ENCODE measurements at places on chromosomes 7 and 10.
A peak's percentile ranks its signal among the peaks of the same experiment; 100 is the strongest.

GRCh38 chr7:12303062-12303461, 92.0 kb downstream of the TMEM106B start:
- DNase-seq = no peak

DNA sequence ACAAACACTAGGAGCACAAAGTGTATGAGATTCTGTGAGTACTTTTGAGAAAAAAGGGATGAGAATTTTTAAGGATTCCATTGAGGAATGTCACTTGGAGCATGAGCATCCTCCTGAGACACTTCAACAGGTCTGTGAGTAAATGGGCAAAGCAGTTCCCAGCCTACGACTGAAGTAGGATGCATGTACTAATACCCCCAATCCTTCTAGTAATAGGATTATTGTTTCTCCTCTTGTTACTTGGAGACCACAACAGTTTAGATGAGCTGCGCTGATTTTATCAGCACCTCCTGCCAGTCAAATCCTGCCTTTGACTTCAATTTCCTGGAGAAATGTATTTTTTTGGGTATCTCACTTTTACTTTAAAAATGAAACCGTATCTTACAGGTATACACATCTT, 820 bp downstream of the BBS9 start:
- DNase-seq = peak; percentile 27

- no peak for DNase-seq
Measured at GRCh38 chr10:15069230-15069629, 19.3 kb downstream of the ACBD7 start.

GRCh38 chr10:88342733-88343310, 240.3 kb downstream of the RNLS start:
- no peak for DNase-seq

- DNase-seq = no peak
Measured at GRCh38 chr7:122887198-122887597, 938 bp upstream of the CADPS2 start.

GRCh38 chr10:128102480-128103228, 23.6 kb downstream of the MKI67 start:
- DNase-seq = no peak

- no peak for DNase-seq
Measured at GRCh38 chr7:94301024-94301586, 93.6 kb upstream of the COL1A2 start.

- no peak for DNase-seq
Measured at GRCh38 chr10:50615658-50616057, 8.1 kb downstream of the SGMS1 start.

DNA sequence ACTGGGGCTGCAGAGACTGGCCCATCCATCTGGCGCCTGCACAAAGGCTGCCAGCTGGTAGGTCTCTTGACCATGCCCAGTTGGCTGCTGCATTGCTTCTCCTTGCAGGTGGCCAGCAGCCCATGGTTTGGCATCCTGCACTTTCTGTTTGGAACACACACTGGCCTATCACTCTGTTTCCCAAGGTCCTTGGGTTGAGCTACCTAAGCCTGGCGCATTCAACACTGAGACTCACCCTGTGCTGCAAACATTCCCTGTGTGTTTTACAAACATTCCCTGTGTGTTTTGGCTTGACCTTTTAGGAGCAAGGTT, 55.5 kb downstream of the TACR2 start:
- no peak for DNase-seq

- DNase-seq = no peak
Measured at GRCh38 chr7:148222721-148223120, 367.8 kb upstream of the C7orf33 start.

- no peak for DNase-seq
Measured at GRCh38 chr10:62443866-62444265, 69.7 kb downstream of the ZNF365 start.

GRCh38 chr7:37031571-37032257, 307.4 kb upstream of the AOAH start:
- peak; percentile 9 for DNase-seq

GRCh38 chr10:2972216-2972615, 95.1 kb upstream of the PFKP start:
- no peak for DNase-seq

DNA sequence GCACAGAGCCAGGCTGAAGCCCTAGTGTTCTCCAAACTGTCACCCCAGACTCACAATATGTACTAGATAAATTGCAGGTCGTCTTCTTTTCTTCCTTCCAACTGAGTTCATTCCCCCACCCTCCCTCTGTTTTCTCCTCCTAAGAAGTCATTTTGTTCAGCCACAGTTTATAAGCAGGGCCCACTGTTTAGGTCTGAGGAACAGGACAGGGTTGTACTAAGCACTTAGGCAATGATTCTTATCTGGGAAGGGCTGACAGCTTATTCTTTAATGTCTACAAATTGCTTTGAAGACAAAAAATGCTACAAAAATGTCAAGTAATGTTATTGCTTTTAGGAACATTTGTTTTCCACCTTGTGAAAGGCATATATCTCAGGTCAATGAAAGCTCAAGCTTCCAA, 59.1 kb downstream of the CDC123 start:
- no peak for DNase-seq

DNA sequence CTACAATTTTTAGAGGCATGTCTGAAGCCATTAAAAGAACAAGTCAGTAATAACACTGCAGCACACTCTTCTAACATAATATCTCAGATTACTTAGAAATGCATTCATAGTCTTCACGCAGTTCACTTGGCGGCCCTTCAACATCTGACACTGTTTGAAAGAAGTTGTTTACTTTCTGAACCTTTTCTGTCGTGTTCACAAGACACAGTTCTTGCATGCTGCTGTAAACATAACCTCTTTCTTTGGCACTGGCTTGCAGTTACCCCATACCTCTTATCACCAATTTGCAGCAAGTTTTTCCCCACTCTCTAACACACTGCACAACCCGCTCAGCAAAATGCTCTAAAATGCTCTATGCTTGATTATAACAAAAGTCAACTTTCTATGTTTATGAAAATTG, 12.0 kb downstream of the PIP4K2A start:
- no peak for DNase-seq

GRCh38 chr7:4460597-4460996, 221.5 kb upstream of the FOXK1 start:
- DNase-seq = no peak

DNA sequence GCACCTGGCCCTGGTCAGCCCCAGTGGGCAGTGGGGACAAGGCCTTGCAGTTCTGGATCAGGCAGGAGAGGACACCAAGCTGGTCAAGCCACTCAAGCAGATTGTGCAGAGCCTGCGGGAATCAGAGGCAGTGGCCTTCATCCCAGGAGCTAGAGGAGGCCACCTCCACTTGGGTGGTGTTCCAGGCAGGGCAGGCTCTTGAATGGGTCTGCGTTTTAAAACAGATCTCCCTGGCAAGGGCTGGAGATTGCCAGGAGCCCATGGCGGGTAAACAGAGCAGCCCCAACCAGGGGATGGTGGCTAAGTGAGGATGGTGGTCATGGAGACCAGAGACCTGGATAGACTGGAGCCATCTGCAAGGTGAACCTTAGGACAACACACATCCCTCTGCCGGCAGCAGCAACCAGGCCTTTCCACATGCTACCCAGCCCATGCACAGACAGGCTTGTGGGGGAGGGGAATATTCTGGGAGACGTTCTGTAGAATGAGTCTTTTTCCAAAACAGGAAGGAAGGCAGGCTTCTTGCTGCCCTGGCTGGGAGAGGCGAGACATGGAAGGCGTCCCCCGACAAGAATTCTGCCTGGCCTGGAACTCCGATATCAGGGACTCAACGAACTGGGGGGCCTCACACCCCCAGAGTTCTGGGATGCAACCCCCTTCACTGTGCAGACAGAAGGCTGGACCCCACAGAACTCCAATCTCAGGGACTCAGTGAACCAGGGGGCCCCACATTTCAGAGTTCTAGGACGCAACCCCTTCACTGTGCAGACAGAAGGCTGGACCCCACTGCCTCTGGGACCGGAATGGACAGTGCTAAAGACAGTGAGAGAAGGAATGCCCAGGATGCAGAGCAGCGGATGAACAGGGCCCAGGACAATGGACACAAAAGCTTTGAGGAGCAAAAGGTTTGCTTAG, 264.8 kb downstream of the PTPRN2 start:
- no peak for DNase-seq

DNA sequence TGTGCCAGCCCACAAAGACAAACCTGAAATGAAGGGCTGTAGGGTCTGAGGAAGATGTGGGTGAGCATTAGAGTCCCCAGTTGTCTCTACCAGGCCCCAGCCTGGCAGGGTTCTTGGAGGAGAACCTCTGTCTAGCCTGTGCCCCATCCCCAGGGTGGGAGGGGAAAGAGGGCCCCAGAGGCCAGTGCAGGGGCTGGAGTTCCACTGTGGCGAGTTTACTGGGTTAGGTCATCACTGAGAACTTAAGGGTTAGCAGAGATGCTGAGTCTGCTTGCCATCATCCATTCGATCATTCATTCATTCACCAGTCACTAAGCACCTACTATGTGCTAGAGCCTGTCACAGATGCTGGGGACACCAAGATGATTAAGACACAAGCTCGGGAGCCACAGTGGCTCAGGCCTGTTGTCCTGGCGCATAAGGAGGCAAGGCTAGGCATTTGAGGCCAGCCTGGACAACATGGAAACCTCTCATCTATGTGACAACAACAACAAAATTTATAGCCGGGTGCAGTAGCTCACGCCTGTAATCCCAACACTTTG, 2.6 kb downstream of the ANKRD2 start:
- DNase-seq = no peak

DNA sequence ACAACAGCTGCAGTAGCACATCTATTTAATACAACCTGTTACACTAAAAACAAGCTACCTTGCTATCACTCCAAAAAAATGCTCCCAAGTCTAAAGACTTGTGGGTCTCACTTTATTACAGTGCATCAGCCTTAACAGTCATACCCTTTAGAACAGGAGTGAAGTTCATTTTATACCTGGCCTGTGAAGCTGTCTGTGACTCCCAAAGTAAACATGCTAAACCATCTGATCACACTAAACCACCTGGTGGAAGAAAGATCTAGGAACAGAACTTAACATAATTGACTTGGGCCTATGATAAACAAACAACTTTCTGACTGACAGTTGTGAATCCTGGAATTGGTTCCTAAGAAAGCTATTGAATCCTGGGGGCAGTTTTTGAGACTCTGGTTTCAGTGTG, 80.9 kb upstream of the ATP6V0A4 start:
- no peak for DNase-seq

- DNase-seq = no peak
Measured at GRCh38 chr10:44830022-44830421, 81.1 kb upstream of the TMEM72 start.

- DNase-seq = no peak
Measured at GRCh38 chr7:138587485-138587884, 113.7 kb downstream of the SVOPL start.

DNA sequence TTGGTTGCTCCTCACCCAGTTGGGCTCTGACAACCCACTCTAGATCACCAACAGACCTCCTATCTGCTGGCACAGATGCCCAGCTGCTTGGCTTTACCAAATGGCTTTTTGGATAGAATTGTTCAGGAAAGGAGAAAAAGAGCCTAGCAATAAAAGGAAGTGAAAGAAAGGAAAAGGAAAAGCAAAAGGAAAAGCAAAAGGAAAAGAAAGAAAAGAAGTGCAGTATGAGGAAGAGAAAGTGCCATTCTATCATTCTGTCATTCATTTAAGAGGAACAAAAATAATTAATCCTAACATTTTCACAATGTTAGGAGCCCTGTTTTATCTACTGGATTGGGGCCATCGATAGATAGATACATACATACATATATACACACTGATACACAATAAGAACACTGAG, 353.6 kb downstream of the THSD7A start:
- no peak for DNase-seq

GRCh38 chr10:119401671-119402395, 140.7 kb downstream of the RGS10 start:
- no peak for DNase-seq

DNA sequence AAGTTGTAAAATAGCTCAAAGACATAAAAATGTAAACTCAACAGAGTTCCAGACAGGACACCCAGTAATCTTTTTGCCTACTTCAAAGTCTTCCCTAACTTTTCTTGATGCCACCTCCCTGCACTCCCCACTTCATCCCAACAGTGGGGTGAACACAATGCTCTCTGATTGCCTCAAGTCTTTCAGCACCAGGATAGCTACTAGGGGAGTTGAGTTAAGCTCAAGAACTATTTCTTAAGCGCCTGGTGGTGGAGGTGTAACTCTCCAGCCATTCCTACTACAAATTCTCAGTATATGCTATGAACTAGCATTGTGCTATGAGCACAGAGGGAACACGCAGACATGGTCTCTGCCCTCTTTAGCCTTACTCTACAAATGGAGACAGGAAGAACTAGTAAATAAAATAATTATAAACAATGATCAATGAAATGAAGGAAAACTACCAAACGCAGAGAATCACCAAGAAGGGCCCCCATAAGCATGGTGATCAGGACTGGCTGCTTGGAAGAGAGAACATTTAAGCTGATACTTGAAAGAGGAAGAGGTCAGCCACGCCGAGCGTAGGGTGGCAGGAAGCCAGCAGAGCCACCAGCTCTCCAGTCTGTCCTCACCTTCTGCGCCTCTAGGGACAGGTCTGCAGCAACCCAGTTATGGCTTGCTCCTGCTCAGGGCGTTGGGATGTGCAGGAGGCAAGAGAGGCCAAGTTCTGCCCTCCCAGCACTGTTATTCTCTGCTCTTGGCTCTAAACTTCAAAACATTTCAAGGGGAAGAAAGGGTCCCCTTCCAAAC, 16.7 kb upstream of the FRA10AC1 start:
- DNase-seq = no peak

GRCh38 chr10:76624470-76624869, 1013.1 kb downstream of the KCNMA1 start:
- DNase-seq = no peak
